ENCODE measurements at places on chromosomes 6 and 20. TPM values are rescaled to one million over a fixed set of nuclear protein-coding genes. Genes with fewer than 3 reads are reported as not detected.

Gene COL10A1
- total RNA-seq: not detected

Gene PSMB1
- total RNA-seq: 359 TPM

Gene STMN3
- total RNA-seq: 9.8 TPM

Gene BNIP5
- not detected for total RNA-seq

Gene PRDM13
- total RNA-seq: not detected

Gene MOG
- total RNA-seq: not detected

Gene HTR1E
- total RNA-seq: not detected

Gene FAM162B
- 19.9 TPM for total RNA-seq

Gene CD109
- total RNA-seq: 5.8 TPM

Gene AIF1
- not detected for total RNA-seq

Gene C20orf202
- not detected for total RNA-seq

Gene F13A1
- not detected for total RNA-seq

Gene NHLRC1
- total RNA-seq: 2.1 TPM

Gene LIN28B
- total RNA-seq: not detected

Gene C20orf141
- not detected for total RNA-seq

Gene ZBTB2
- total RNA-seq: 7.9 TPM

Gene SMLR1
- 0.19 TPM for total RNA-seq

Gene RAET1E
- not detected for total RNA-seq

Gene CLIC5
- total RNA-seq: not detected

Gene MICB
- total RNA-seq: 20.7 TPM

Gene RRBP1
- total RNA-seq: 235 TPM

Gene DEF6
- total RNA-seq: 1.3 TPM

Gene CD83
- 3.1 TPM for total RNA-seq

Gene BPIFB4
- total RNA-seq: not detected
